ENCODE measurements at places on chromosomes 3 and 15.

DNA sequence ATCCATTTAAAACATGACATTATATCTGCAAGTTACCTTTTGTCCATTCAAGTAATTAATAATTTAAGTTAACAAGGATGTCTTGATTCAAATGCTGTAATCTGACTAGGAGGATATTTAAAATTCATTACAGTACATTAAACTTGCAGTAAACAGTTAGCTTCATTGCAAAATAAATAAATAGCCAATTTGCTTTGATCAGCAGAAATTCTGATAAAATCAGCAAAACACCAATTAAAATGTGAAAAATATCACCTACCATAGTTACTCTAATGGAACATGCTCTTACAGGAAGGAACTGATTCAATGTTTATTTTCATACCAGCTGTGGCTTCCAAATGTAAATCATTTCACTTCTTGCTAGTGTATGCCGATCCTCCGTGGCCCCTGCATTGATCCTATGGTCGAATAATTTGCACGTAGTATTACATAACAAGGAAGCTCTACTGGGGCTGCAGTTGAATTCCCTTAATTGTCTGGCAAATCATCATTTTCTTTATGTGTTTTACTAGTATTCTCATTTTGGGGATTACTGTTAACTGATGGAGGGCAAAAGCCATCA is 150.7 kb downstream of the FOXB1 start:
- no peak for DNase-seq

DNA sequence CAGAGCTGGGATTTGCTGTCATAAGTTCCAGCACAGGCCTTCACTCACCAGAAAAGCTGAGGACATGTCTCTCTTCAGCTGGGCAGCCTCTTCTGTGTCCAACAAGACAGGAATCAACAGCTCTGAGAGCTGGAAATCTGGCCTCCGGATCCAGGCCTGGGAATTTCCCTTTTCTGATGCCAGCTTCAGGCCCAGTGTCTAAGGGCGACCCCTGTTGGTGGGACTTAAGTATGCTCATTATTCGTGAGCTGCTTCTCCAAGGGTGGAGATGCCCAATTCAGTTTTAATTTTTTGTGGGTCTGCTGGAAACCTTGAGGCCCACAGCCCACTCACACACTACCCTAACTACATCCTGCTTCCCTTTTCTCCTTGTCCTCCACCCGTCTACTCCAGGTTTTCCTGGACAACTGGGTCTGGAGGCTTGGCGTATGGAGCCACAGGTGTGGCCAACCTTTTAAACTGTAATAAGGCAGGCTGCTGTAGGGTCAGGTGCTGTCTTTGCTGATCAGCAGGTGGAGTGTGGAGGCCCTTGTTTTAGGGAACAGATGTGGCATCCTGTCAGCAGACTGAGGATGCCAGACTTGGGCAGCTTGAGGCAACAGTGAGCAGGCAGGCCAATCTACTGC is 2.6 kb upstream of the CEMIP start:
- no peak for DNase-seq

GRCh38 chr3:38985581-38985980 is 66.2 kb downstream of the SCN11A start:
- no peak for DNase-seq

- DNase-seq: no peak
Measured at GRCh38 chr3:22862111-22862510, 341.0 kb upstream of the UBE2E2 start.

DNA sequence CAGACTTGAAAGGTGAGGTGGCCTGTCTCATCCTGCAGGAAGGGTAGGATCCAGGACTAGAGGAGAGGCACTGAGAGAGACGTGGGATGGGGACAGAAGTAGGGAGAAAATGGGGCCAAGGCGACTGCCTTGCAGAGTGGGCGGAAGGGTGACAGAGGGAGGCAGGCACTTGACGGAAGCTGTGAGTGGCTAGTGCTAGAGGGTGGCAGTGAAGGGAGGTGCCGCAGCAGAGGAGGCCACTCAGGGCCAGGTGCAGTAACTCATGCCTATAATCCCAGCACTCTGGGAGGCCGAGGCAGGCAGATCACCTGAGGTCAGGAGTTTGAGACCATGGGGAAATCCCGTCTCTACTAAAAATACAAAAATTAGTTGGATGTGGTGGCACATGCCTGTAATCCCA is 7.3 kb downstream of the CCDC33 start:
- DNase-seq: no peak

GRCh38 chr3:162670181-162670580 is 1173.6 kb downstream of the OTOL1 start:
- DNase-seq: no peak

- DNase-seq: no peak
Measured at GRCh38 chr3:124396339-124396950, 333.8 kb upstream of the UMPS start.

DNA sequence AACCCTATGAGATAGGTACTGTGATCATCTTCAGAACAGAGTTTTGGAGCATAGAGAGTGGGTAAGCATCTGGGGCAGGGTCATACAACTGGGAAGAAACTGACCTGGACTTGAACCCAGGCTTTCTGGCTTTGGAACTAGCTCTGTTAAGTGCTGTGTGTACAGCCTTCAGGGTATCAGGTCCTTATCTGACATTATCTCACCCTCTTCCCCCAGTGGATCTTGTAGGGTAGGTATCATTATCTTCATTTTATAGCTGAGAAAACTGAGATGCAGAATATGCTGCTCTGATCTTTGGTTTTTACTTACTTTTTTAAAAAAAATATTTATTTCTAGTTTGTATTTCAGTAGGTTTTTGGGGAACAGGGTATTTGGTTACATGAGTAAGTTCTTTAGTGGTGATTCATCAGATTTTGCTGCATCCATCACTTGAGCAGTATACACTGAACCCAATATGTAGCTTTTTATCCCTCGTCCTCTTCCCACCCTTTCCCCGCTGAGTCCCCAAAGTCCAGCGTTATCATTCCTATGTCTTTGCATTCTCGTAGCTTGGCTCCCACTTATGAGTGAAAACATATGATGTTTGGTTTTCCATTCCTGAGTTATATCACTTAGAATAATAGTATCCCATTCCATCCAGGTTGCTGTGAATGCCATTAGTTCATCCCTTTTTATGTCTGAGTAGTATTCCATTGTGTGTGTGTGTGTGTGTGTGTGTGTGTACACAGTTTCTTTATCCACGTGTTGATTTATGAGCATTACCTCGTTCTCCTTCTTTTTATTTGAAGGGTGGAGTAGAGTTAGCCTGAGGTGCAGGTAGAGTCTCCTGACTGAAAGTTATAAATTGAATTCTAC is 271.2 kb downstream of the PTPRG start:
- no peak for DNase-seq

DNA sequence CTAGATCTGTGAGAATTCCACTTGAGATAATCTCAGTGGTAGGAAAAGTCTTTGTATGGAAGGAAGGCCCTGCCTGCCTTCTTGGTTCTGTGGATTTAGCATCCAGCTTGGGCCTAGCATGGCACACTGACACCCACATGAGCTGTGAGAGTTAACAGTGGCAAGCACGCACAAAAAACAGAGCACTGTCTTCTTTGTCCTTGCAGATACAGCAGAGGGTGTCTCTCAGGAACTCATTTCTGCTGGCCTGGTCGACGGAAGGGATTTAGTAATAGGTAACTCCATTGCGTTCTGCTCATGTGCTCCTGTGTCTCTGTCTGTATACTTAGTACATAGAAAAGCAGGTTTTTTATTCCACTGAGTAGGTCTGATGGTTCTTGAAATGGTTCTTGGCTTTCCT is 14.4 kb upstream of the SLC22A13 start:
- no peak for DNase-seq

DNA sequence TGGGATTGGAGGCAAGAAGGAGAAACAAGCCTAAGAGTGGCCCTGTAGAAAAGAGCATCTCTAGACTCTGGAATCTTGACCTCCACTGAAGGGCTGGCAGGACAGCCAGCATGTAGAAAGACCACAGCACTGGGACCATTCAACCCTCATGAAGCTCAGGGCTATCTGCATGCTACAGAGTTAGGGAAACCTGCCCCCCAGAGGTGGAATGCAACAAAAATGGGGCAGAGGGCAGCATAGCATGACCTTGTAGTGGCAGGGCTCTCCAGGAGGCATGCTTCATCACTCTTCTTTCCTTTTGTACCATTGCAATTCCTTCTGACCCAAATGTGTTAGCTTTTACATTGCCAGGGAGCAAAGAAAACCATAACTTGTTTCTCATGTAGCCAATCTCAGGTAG is 445.4 kb downstream of the EPHB1 start:
- no peak for DNase-seq

- no peak for DNase-seq
Measured at GRCh38 chr15:88648357-88649214, 9.8 kb downstream of the ISG20 start.

GRCh38 chr3:99868311-99868646 is 50.6 kb downstream of the CMSS1 start:
- no peak for DNase-seq

DNA sequence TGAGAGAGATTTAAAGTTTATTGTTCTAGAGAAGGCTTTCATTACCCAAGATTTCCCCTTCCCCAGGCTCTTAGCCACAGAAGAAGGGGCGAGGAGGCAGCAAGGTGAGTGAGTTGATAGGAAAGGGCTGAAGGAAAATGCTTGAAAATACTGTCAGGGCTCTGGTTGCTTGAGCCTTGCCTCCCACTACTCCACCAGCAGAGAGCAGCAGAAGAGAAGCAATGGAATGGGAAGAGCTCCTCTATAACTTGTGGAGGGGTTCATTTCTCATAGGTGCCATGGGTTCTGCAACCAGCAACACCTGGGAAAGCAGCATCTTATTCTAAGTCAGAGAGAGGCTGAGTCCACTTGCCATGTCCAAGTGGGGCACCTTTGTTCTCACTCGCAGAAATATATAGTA is 184.0 kb upstream of the CNTN6 start:
- no peak for DNase-seq

DNA sequence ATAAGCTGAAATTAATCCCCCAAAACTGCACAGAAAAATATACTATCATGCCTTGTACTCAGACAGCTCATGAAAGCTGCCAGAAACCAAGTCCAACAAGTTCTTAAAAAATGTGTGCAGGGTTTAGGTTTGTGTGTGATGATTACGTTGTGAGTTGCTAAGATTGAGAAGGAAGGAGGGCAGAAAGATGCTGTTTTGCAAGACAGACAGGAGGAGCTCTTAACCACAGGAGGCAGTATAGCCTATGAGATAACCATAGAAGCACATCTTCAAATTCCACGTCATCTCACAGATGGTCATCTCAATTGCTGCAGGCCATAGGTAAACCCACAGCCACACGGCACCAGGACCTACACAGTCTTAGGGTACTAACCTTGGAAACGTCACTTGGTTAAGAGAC is 191.9 kb downstream of the STT3B start:
- DNase-seq: no peak

GRCh38 chr15:32908135-32908801 is 190.5 kb downstream of the GREM1 start:
- DNase-seq: no peak

DNA sequence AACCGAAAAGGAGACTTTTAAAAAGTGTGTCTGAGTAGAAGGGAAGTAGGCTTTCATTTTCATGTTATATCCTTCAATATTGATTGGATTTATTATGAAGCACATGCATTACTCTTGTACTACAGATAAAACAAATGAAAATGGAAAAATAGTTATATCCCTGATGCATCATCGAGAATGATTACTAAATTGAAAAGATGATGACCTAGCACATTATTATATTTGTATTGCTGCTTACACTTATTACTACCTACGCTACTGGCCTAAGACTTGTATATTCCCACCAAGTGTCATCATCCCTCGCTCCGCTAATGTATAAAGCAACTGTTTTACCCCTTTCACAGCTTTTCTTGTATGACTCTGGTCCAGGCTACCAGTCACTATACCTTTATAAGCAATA is 922.4 kb downstream of the DIPK2A start:
- DNase-seq: no peak

- no peak for DNase-seq
Measured at GRCh38 chr15:33313491-33313890, 2.7 kb downstream of the RYR3 start.

GRCh38 chr15:47244361-47244760 is 472.9 kb upstream of the SEMA6D start:
- no peak for DNase-seq

DNA sequence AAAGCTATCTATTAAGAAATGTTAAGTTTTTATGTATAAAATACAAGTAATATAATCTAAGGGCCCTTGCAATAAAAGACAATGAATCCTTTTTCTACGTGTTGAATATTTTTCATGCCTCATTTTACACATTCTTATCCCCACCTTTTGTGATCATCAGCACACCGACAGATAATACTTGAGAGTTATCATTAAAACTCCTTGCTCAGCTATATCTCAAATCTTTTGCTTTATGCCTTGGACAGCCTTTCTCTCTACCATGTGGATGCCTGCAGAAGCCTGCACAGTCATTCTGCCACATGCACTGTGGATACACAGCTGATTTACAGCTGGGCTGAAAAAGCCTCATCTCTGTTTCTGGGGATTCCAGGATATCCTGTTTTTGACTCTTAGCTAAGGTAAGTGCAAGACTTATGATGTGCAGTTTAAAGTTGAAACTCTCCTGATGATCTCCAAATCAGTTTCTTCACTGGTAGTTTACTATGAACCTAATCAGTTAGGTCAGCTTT is 1565.1 kb downstream of the SI start:
- no peak for DNase-seq

GRCh38 chr3:99931059-99931458 is 113.4 kb downstream of the CMSS1 start:
- DNase-seq: no peak

DNA sequence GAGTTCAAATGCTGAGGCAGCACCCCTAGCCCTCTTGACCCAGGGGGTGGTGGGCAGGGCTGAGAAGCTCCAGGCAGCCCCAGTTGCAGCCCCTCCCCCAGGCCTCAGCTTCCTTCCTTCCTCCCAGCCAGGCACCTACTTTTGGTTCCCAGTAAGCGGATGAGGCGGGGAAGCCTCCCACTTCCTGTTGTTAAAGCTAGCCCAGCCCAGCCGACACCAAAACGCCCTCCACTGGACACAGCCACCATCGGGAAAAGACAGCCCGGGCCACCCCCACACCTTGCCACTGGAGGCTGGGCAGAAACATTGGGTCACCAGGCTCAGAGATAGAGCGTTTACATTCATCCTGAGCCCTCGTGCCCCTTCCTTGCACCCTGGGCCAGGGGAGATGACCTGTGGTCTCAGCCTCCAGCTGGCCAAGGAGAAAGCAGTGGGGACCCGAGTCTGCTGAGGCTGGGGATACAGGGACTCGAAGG is 3.5 kb downstream of the DUSP7 start:
- peak; percentile 11 for DNase-seq

DNA sequence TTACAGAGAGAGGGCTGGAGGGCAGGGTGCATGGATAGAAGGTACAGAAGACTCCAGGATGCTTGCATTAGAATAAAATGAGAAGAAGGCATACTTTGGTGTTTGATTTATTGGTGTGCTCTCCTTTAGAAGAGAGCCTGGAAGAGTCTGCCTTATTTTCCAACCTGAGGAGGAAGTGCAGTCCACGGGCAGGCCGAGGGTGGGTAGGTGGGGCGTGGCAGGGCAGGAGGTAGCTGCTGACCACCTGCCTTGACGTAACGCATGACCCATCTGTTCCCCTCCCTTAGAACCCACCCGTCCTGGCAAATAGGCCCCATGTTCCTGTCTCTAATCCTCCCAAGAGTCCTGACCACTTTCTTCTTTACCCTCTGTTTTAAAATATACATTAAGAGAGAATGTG is 222.3 kb upstream of the LYSMD4 start:
- no peak for DNase-seq

- no peak for DNase-seq
Measured at GRCh38 chr3:152719264-152719663, 115.7 kb upstream of the P2RY1 start.

All from activated naive CD4-positive, alpha-beta T cell (primary cell).